HT1080 (cell line): ENCODE measurements at places on chromosomes 16 and 17.

DNA sequence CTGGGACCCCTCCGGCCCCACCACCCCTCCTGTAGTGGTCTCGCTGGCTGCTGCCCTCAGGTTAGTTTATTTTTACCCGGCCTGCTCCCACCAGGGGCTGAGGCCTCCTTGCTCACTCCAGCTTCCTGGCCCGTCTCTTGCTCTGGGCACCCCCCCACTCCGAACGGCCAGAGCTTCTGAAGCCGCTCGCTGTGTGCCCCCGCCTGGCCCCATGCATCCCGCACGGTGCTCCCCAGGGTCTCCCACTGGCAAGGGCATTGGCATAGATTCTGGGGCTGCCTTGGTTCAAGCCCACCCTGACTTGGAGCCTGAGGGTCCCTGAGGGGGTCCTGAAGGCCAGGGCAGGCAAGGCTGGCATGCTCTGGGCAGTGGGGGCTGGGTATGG, 186.4 kb downstream of the SEC14L1 start:
- DNase-seq = no peak

DNA sequence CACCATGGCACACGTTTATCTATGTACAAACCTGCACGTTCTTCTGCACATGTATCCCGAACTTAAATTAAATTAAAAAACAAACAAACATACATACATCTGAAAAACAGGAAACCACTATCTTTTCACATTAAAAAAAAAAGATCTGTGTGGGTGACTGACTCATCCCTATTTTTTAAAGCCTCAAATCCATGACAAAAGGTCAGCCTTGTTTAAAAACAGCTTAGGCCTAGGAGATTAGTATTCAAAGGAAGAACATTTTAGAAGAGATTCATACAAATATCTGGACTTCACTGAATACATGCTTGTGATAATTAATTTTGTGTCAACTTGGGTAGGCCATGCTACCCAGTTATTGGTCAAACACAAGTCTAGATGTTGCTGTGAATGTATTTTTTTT, 4.7 kb upstream of the PRKAR1A start:
- no peak for DNase-seq

GRCh38 chr16:27511657-27512448, 37.9 kb downstream of the GTF3C1 start:
- DNase-seq = no peak

GRCh38 chr16:75491876-75492275, 3.4 kb downstream of the CHST6 start:
- DNase-seq = peak; percentile 61

GRCh38 chr16:28172336-28172735, 39.4 kb downstream of the XPO6 start:
- no peak for DNase-seq

DNA sequence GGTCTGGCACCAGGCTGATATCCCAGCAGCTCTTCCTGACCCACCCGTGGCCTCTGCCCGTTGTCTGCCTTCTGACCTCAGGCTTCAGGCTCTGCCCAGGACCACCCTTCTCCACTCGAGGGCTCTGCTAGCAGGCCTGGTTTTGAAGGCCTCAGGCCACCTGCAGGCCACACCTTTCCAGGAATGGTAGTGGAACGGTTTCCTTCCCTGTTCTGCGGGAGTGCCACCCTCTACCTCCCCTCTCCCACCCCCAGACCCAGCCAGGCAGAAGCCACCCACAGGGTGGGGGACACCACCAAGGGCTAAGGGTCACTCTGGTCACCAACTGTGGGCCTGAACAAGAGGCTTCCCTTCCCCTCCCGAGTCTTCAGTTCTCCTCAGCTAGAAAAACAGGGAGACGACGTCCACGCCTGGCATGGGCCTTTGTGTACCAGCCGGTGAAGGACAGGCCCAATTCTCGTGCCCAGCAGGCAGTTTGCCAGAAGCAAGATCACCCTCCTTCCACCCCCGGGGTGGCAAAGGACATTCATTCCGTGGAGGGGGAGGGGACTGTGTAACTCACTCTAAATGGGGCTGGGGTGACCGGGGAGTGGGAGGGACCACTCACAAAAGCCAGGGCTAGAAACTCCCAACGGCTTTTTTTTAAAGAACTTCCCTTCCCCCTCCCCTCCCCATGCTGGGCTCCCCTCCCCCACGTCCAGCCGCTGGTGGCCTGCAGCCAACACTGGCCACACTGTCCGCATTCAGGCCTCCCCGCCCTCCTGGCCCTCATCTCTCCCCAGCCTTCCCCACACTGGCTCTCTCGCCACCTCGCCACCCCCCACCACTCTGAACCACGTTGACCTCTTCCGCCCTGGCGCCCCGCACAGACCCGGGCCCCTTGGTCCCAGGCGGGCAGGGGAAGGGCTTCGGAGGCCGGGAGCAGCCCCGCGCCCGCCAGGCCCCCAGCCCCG, 7.7 kb downstream of the CBX4 start:
- DNase-seq = no peak

DNA sequence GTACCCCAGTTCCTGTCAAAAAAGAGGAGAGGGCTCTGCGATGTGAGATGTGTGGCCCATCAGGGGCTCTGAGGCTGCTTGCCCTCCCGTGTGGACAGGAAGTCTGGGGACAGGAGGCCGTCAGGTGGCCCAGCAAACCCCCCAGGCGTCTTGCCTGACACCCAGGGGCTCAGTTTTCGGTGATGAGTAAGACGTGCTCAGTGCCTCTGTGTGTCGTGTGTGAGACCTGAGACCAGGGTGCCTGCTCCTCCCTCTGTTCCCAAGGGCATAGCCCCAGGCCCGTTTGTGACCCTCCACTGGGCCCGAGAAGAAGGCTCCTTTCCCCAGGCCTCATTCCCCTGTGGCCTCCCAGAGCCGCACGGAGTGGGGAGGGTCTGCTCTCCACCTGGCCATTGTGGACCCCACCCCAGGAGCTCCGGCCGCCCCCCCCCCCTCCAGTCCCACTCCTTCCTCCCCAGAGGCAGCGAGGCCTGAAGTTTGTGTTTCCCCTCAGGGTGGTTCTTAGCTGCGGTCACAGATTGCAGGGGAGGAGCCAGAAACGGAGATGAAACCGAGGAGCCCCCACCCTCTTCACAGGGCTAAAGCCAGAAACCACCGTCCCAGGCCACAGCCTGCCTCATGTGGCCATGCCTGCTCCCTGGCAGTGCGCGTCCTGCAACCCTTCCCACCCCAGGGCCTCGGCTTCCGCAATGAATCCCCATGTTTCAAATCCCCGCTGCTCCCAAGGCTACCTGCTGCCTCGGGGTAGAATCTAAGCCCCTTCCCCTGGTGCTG, 4.9 kb upstream of the ACTG1 start:
- no peak for DNase-seq

- peak; percentile 92 for DNase-seq
Observed at GRCh38 chr16:80583466-80583865, 42.7 kb downstream of the DYNLRB2 start.

DNA sequence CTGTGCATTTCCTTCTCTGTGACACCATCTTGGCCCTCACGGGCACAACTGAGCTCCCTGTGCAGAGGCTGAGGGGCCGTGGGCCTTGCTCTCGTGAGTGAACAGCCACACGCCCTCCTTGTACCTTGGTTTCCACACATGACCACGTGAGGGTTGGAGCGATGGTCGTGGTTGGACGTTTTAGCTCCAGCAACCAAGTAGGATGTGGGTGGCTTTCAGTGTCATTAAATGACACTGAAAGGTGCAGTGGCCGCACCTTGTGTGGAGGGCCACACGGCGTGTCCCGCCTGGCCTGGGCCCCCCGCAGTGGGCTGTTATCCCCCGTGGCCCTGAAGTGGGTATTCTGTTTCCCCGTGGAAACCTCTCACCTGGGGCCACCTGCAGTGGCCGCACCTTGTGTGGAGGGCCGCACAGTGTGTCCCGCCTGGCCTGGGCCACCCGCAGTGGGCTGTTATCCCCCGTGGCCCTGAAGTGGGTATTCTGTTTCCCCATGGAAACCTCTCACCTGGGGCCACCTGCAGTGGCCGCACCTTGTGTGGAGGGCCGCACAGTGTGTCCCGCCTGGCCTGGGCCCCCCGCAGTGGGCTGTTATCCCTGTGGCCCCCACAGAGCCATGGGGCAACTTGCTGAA, 28.2 kb downstream of the ACSF3 start:
- DNase-seq = no peak

DNA sequence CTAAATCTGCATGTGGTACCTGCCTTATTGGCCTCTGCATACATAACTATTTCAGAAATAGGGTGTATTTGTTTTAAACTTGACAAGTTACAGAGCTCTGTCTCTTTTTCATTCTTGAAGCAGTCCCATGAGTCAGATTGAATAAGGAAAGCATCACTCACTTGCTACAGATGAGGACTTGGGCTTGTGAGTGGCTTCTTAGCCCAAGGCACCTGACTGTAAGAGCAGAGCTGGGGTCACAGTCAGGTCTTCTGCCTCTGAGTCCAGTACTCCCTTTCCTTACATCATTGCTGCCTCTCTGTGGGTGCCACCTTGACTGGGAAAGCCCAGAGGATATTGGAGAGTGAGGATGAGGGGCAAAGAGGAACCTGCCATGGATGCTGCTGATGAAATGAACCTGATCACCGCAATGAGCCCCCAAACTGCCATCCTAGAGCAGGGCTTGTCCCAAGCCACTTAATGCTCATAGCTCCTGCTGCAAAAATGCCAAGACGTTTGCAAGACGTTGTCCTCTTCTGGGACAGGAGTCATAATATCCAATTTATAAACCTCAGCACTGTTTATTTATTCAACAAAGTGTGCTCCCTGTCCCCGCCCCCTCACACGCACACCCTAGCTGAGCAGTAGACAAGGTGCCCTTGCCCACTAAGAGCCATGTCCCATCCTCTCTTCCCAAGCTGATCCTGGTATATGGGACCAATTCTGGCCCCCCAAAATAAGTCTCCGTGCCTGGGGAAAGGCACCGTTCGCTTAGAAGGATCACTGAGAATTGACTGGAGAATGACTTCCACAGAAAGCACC, 74.1 kb downstream of the CCDC182 start:
- no peak for DNase-seq

- peak; percentile 51 for DNase-seq
Observed at GRCh38 chr16:10181196-10182162, 749 bp downstream of the GRIN2A start.

GRCh38 chr16:20073203-20074098, at the start of gene GPR139:
TSS of gene GPR139 (minus strand) at chr16:20073890. CDS start at chr16:20073616, 274 bp downstream.
- DNase-seq = no peak

GRCh38 chr16:73347500-73348375, 299.8 kb upstream of the ZFHX3 start:
- no peak for DNase-seq

- no peak for DNase-seq
Observed at GRCh38 chr17:15503731-15504130, 36.3 kb upstream of the CDRT4 start.

- DNase-seq = no peak
Observed at GRCh38 chr16:63195336-63195735, 1159.1 kb upstream of the CDH8 start.

DNA sequence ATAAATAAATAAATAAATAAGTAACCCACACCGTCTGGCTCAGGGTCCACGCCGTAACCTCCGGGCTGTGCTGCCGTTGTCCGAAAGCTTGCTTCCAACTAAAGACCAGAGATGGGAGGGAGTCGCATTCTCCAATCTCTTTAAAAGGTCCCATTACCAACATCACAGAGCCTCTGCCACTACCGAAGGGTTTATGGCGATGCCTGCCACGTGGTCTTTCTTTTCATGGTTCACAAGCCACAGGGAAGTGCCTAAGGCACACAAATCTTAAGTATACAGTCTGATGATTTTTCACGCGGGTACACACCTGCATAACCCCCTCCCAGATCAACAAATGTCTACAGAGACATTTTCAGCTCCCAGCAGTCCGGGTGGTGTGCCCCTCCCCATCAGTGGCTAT, 1.4 kb downstream of the COTL1 start:
- no peak for DNase-seq

GRCh38 chr17:68580236-68580770, 20.9 kb downstream of the FAM20A start:
- peak; percentile 27 for DNase-seq

DNA sequence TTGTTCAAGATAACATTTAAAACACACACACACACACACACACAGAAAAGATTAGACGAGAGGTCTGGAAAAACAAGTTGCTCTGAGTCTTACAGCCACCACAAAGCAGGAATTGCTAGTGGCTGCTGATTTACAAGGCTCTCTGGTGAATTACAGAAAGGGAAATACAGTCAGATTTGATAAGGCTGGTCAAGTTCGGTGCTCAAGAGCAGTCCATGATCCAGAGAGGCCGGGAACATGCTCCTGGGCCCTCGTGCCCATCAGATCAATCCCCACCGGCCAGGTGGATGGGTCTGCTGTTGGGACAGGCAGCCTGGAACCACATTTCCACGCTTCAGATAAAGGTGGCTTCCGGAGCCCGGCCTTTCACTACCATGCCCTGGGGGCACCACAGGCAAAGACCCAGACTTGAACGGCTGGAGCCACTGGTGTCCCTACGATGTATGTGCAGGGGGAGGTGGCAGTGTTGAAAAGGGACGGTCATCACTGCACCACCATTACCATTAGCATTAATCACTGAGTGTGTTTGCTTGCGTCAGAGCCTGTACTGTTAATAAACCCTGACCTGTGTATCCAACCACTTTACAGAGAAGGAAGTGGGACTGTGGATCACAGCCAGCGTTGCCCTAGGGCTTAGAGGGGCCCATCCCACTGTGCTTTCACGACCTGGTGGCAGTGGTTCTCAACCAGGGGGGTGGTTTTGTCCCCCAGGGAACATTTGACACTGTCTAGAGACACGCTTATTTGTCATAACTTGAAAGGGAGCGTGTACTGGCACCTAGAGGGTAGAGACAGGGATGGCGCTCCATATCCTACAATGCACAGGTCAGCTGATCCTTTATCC, 95.1 kb downstream of the XYLT1 start:
- DNase-seq = no peak

- no peak for DNase-seq
Observed at GRCh38 chr16:59044616-59045015, 310.5 kb upstream of the GOT2 start.

GRCh38 chr16:57533431-57534336, 2.7 kb downstream of the CCDC102A start:
- no peak for DNase-seq

- no peak for DNase-seq
Observed at GRCh38 chr17:71166311-71166710, 954.5 kb upstream of the SOX9 start.

DNA sequence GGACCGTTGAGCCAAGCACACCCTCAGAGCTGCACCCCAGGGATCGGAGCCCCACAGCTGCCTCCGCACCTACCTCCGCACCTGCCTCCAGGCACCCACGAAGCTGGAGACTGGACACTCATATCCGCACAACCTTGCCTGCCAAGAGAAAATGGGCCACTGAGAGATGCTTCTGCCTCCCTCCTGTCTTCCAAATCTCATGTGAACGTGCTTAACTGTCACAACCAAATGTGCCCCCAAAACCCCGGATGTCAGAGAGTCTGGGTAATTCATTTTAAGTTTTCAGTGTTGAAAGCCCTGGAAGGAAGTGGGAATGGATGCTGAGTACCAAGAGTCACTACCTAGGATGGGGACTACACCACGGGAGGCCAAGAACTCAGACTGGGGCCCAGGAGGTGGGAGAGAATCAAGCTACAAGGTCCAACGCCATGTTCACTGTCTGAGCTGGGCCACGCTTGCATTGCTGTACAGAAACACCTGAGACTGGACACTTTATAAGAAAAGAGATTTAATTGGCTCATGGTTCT, 49.5 kb upstream of the MEAK7 start:
- no peak for DNase-seq

GRCh38 chr16:1309888-1310831, 724 bp downstream of the UBE2I start:
- DNase-seq = no peak
